Liver (tissue), 10 donors: ENCODE measurements at places on chromosomes 7 and 10. TPM values are rescaled to one million over a fixed set of nuclear protein-coding genes. Genes with fewer than 3 reads are reported as not detected.

DNA sequence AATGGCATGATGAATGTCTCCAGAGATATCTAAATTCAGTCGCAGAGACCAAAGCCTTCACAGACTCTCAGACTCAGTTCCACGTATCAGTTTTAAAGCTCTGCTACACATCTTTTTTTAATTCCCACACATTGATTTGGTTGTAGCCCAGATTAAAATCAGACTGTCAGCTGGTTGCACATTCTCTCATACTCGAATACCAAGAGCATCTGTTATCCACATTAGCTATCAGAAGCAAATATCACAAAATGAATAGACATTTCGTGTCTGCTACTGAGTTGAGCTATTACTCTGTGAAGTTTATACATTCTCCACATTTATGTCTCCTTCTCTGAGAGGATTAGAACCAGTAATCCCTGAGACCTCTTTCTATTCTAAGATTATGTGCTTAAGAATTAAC lies 229.2 kb downstream of the GPAM start:
- no peaks in the 10 kb centered on the region for H3K36me3 ChIP-seq
- H3K27ac ChIP-seq: no peak overlapping the region
- no peaks in the 10 kb centered on the region for H3K4me1 ChIP-seq
- H3K27me3 ChIP-seq: no peaks in the 10 kb centered on the region
- H3K4me3 ChIP-seq: no peak overlapping the region
- DNase-seq: no peak

GRCh38 chr7:90965211-90965610 lies 299.0 kb upstream of the FZD1 start:
- H3K36me3 ChIP-seq: no peaks in the 10 kb centered on the region
- H3K27ac ChIP-seq: no peak overlapping the region
- no peaks in the 10 kb centered on the region for H3K4me1 ChIP-seq
- H3K4me3 ChIP-seq: no peak overlapping the region
- H3K27me3 ChIP-seq: no peaks in the 10 kb centered on the region

- no peaks in the 10 kb centered on the region for H3K4me1 ChIP-seq
- no peak overlapping the region for H3K4me3 ChIP-seq
- no peaks in the 10 kb centered on the region for H3K27me3 ChIP-seq
- no peak for DNase-seq
- no peaks in the 10 kb centered on the region for H3K36me3 ChIP-seq
- H3K27ac ChIP-seq: no peak overlapping the region
These were observed 27.5 kb upstream of the WAC start for GRCh38 chr10:28505359-28505959.

- H3K36me3 ChIP-seq: no peaks in the 10 kb centered on the region
- no peaks in the 10 kb centered on the region for H3K27me3 ChIP-seq
These were observed 171.5 kb downstream of the PRPF18 start for GRCh38 chr10:13758312-13758711.

The ATOH7 gene
- total RNA-seq: 0.33 TPM

DNA sequence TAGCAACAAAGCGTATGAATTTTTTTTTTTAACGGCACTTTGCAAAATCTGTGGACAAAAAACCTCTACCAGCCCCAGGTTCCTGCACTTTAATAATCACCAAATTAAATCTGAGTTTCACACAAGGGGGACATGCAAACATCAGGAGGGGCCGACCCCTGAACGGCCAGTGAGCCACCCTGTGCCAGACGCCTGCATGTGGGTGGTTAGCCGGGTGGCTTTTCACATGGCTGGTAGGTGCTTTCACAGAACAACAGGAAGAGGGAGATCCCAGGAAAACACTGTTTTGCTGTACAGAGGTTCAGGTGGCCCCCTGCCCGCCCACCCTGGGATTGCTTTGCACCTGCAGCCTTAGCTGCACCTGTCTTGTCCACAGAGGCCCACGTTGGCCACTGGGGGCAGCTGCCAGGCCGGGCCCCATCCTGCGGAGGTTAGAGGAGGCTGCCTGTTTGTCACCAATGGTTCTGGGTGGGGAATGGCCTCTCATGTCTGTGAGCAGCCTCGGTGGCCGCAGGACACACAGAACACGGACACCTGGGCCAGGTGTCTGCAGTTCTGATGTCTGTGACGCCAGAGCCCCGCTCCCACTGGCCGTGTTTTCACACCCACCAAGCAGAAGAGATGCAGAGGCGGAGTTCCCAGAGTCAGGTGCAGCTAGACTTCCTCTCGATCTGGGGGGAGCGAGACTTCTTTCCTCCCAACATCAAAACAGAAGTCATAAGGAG lies 107.7 kb downstream of the FAM53B start:
- H3K4me3 ChIP-seq: no peak overlapping the region
- H3K36me3 ChIP-seq: no peaks in the 10 kb centered on the region
- no peaks in the 10 kb centered on the region for H3K27me3 ChIP-seq
- DNase-seq: no peak
- H3K27ac ChIP-seq: no peak overlapping the region

DNA sequence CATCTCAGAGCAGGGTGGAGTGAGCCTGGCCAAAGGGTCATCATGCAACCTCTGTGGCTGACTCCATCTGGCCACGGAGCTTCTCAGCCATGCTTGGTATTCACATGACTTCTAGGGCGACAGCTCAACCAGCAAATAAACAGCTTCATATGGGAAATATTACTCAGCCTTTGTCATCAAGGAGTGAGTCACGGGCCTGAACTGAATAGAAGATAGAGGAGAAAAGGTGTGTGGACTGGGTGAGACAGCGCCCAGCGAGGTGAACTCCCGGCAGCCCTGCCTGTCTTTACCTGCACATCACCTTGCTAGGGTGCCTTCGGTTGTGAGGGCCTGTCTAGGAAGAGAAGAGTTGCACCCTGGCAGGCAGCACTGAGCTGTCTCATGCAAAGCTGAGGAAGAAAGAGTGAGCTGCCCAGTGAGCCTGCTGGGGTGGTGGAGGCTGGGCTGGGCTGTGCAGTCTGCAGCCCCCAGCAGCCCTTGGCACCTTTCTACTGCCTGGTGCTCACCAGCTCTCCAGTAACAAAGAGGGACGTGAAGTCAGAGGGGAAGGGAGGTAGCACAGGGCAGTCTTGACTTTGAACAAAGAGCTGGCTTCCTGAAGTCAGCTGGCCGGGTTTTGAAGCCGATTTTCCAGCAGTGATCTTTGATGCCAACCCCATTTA lies 114.2 kb downstream of the EGFR start:
- no peak overlapping the region for H3K4me3 ChIP-seq
- H3K27ac ChIP-seq: peak overlapping the region; percentile 70
- DNase-seq: peak; percentile 14
- H3K27me3 ChIP-seq: no peaks in the 10 kb centered on the region

The TLX1 gene
- total RNA-seq: 0.79 TPM

The HTR5A gene
- not detected for total RNA-seq

The C10orf62 gene
- 3.0 TPM for total RNA-seq

GRCh38 chr10:115706488-115707076 lies 566.4 kb downstream of the GFRA1 start:
- H3K4me1 ChIP-seq: no peaks in the 10 kb centered on the region
- no peak for DNase-seq
- H3K4me3 ChIP-seq: no peak overlapping the region

DNA sequence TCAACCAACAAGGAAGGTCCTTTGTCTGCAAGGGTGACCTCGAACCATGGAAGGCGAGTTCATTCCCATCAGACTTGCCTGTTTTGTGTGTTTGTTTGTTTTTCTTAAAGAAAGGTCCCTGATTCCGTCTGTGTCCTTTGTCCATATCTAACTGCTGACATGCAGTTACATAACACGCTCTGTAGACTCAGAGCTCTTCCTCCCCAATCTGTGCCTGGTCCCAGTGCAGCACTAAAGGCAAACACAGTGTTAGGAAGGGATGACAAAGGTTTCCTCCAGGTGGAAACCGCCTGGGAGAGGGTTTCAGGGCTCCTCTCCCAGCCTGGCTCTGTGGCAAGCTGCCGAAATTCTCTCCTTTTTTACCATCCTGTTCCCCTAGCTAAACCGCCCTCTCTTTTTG lies 13.4 kb downstream of the JCAD start:
- H3K4me3 ChIP-seq: no peak overlapping the region
- H3K27ac ChIP-seq: no peak overlapping the region
- H3K27me3 ChIP-seq: no peaks in the 10 kb centered on the region

GRCh38 chr7:50781381-50782293 lies 1.1 kb downstream of the GRB10 start:
- DNase-seq: no peak
- H3K27ac ChIP-seq: no peak overlapping the region
- H3K4me3 ChIP-seq: no peak overlapping the region
- peaks cover 17% of the 10 kb centered on the region for H3K4me1 ChIP-seq
- H3K36me3 ChIP-seq: no peaks in the 10 kb centered on the region

The AFAP1L2 gene
- total RNA-seq: 1.6 TPM

The FAM25G gene
- not detected for total RNA-seq

The MACC1 gene
- total RNA-seq: 1.0 TPM

The IKZF1 gene
- 43.5 TPM for total RNA-seq

DNA sequence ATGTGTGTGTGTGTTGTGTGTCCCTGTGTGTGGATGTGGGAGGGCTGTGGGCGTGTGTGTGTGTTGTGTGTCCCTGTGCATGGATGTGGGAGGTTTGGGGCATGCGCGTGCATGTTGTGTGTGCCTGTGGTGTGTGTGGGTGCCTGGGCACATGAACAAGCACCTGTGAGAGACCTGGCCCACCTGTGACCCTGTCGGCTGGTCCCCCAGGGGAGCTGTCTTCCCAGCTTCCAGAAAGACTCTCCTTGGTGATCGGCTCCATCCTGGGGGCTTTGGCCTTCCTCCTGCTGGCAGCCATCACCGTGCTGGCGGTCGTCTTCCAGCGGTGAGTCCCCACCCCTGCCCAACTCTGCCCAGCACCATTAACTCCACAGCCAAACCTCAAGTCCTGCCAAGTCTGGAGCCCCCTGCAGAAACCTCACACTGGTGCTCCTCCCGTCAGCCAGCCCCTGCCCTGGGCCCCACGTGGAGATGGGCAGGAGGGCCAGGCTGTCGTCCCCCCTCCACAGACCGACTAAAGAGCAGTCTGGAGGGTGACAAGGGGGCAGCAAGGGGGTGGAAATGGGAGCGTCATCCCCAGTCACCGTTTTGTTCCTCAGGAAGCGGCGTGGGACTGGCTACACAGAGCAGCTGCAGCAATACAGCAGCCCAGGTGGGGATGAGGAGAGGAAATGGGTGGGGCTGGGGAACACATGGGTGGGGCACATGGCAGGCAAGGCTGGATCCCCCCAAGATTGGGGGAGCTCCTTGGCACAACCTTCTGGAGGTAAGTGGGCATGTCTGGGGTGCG lies 12.7 kb downstream of the EPHB6 start:
- no peak overlapping the region for H3K4me3 ChIP-seq
- no peaks in the 10 kb centered on the region for H3K27me3 ChIP-seq
- no peaks in the 10 kb centered on the region for H3K4me1 ChIP-seq
- no peak overlapping the region for H3K27ac ChIP-seq

DNA sequence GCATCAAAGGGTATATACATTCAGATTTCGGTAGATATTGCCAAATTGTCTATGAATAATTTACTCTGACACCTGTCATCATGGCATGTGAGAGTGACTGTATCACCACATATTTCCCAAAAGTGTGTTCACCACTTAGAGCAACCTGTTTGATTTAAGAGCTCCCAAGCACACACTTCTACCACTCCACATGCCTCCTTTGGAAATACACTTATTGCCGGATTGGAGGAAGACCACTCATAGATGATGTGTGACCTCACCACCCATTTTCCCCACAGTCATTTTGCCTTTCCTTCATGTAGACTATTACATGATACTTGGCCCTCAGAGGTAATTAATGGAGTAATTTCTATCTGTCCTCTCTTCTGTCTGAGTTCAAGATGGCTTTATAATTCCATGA lies 75.5 kb downstream of the SLC16A9 start:
- H3K4me1 ChIP-seq: no peaks in the 10 kb centered on the region
- H3K4me3 ChIP-seq: no peak overlapping the region
- H3K36me3 ChIP-seq: no peaks in the 10 kb centered on the region
- DNase-seq: no peak
- H3K27me3 ChIP-seq: no peaks in the 10 kb centered on the region

- H3K4me1 ChIP-seq: no peaks in the 10 kb centered on the region
- DNase-seq: no peak
- H3K27me3 ChIP-seq: no peaks in the 10 kb centered on the region
- H3K27ac ChIP-seq: no peak overlapping the region
These were observed 411.8 kb upstream of the FOXK1 start for GRCh38 chr7:4270268-4270667.

The DNA2 gene
- 6.9 TPM for total RNA-seq

DNA sequence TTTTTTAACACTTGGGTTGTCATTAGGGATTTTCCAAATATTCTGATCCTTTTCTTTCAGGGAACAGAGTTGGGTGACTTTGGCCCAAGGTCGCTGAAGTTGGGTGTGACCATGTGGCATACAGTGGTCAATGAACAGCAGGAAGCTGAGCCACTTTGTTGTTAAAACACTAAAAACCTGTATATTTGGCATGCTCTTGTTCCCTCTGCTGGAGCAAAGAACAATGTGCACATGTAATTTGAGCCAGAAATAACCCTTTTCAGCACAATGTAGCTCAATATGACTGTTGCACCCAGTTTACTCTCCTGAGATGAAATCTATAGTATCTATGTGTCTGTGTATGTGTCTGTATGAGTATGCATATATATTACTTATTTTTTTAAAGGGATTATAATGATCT lies 74.9 kb downstream of the ADCYAP1R1 start:
- no peak overlapping the region for H3K27ac ChIP-seq
- H3K4me1 ChIP-seq: no peaks in the 10 kb centered on the region
- H3K4me3 ChIP-seq: no peak overlapping the region
- no peaks in the 10 kb centered on the region for H3K36me3 ChIP-seq
- DNase-seq: no peak

The MACROH2A2 gene
- 3.3 TPM for total RNA-seq

GRCh38 chr7:135718794-135719437 lies 9.1 kb downstream of the SLC13A4 start:
- no peak overlapping the region for H3K27ac ChIP-seq
- H3K4me1 ChIP-seq: no peaks in the 10 kb centered on the region
- no peak for DNase-seq
- no peaks in the 10 kb centered on the region for H3K36me3 ChIP-seq

GRCh38 chr7:159086301-159086925 lies 58.3 kb downstream of the VIPR2 start:
- no peaks in the 10 kb centered on the region for H3K27me3 ChIP-seq
- H3K4me1 ChIP-seq: peaks cover 6% of the 10 kb centered on the region
- no peak for DNase-seq
- H3K4me3 ChIP-seq: no peak overlapping the region
- H3K36me3 ChIP-seq: no peaks in the 10 kb centered on the region

- DNase-seq: no peak
- no peak overlapping the region for H3K27ac ChIP-seq
- H3K27me3 ChIP-seq: no peaks in the 10 kb centered on the region
- no peaks in the 10 kb centered on the region for H3K4me1 ChIP-seq
These were observed 110.2 kb downstream of the ELAPOR2 start for GRCh38 chr7:86949052-86949778.

- H3K27ac ChIP-seq: no peak overlapping the region
- no peak for DNase-seq
- H3K27me3 ChIP-seq: no peaks in the 10 kb centered on the region
- no peaks in the 10 kb centered on the region for H3K4me1 ChIP-seq
- no peaks in the 10 kb centered on the region for H3K36me3 ChIP-seq
These were observed 55.7 kb downstream of the GSDME start for GRCh38 chr7:24701261-24702235.

GRCh38 chr10:96049340-96049739 lies 6.0 kb downstream of the CCNJ start:
- H3K27me3 ChIP-seq: no peaks in the 10 kb centered on the region
- H3K36me3 ChIP-seq: no peaks in the 10 kb centered on the region
- no peaks in the 10 kb centered on the region for H3K4me1 ChIP-seq
- no peak overlapping the region for H3K4me3 ChIP-seq
- DNase-seq: no peak

The TAC1 gene
- total RNA-seq: not detected
